Endothelial cell of coronary artery (primary cell): ENCODE measurements at places on chromosomes 5 and 9. TPM values are rescaled to one million over a fixed set of nuclear protein-coding genes. Genes with fewer than 3 reads are reported as not detected.

Gene CD14
- total RNA-seq: 0.09 and 2.2 TPM in 2 replicates

Gene HRH2
- total RNA-seq: under 0.01 and 0.09 TPM in 2 replicates

Gene FGF10
- total RNA-seq: not detected in 2 replicates

Gene PCDHA4
- 0.75 and 1.1 TPM in 2 replicates for total RNA-seq
